NK-92 treated with Interleukin-12 subunit alpha and Interleukin-12 subunit beta, amount 100 ng/mL, for 24 hours (cell line): ENCODE measurements at places on chromosomes 1 and 21.

- peak; percentile 36 for DNase-seq
Observed at GRCh38 chr1:206912445-206913095, 9.2 kb downstream of the FCMR start.

DNA sequence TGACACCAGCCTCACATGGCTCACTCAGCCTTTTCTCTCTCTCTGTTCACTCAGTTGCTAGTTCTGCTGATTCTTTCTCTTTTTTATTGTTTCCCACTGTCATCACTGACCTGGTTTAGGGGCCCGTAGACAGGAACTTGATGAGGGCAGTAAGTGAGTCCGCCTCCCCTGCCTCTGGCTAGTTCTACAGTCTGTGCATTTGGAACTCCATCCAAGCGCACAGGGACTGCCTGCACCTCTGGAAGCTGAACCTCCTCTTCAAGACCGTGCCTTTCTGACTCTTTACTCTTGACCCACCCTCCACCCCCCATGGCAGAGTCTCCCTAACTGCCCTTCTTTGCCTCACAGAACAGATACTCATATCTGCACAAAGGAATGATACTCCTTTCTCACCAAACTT, 4.2 kb downstream of the TENT5C start:
- DNase-seq, result no peak

GRCh38 chr1:42952303-42953001, 6.2 kb downstream of the SLC2A1 start:
- DNase-seq, result no peak

DNA sequence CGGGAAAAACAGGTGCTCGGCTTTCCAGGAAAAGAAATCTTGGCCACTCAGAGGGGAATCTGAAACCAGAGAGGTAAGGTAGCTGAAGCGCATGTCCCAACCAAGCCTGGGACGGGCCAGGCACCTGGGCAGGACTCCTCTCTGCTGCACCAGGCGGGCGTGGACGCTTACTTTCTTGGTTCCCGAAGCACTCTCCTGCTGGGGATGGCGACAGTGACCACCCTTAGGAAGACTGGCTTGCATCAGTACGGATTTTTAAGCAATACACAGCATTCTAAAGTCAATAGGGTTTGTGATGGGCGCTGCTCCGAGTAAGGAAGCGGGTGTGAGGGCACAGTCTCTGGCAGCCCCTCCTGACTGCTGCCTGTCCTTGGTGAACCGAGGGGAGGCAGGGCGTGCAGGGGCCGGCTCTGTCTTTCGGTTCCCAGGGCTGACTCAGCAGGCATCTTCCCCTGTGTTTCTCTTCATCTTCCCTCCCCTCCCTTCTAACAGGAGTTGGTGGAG, 74.9 kb upstream of the ANGPTL1 start:
- DNase-seq, result no peak

GRCh38 chr1:220457957-220458609, 69.9 kb upstream of the MARK1 start:
- DNase-seq, result no peak

- no peak for DNase-seq
Observed at GRCh38 chr1:72438270-72438669, 155.9 kb upstream of the NEGR1 start.

DNA sequence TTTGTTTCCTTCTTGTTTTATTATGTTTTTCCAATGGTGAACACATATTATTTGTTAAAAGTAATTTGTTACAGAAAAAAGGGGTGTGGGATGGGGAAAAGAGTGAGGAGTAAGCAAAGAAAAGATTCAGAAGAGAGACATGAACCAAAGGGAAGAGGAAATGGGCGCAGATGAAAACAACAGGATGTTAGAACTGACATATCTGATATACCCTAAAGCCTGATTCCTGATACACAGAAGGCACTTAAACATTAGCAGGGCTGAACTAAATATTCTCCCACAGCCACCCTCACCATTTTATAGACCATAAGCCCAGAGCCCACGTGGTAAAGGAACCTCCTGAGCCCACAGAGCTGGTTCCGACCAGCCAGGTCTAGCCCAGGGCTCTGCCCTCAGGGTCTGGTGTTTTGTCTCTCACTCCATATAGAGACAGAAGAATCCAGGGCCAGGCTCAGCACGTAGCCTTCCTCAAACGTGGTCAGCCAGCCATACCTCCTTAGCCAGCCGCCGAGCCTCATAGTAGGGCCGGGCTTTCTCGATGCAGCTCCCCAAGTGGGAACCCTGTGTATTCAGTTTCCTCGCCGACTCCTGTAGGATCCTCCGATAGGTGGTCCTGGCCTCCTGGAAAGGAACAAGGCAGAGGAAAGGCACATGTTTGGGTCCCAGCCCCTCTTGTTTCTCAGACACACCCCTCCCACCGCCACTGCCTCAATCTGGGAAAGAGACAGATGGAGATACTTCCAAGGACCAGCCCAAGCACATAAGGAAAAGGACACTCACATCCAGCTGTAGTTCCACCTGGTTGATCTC, 9.5 kb downstream of the SH3BP5L start:
- DNase-seq, result no peak

DNA sequence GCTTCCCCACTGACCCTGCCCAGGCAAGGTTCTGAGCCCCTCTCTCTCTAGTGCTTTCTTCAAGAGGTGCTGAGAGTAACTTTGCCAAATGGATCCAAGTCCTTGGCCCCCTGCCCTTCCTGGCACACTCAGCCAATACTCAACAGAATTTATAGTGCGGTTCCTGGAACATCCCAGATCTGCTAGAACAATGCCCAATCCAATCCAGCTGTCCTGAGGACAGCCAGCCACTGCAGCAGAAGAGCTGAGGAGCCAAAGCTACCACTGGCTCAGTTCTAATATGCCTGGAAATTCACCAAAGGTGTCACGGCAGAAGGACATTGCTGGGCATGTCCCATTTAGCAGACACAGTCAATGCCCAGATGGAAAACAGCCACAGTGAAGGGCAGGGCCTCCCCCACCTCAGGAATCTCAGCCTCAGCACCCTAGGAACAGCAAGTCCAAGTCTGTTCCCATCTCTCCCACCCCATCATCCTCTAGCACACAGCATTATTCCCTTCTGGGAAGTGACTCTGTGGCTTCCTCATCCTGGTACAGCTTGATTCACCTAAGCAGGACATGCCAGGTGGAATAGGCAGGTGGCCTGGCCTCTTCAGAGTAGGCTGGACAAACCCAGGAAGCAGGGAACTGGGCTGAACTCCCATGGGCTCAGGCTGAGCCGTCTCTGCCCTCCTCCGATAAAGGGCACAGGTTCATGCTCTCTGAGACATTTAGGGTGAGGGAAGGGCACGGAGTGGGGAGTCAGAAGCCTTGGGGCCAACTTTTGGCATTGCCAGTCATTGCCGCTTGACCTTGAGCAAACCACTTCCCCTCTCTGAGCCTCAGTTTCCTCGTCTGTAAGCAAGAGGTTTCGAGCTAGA, 24.6 kb downstream of the PMVK start:
- no peak for DNase-seq

DNA sequence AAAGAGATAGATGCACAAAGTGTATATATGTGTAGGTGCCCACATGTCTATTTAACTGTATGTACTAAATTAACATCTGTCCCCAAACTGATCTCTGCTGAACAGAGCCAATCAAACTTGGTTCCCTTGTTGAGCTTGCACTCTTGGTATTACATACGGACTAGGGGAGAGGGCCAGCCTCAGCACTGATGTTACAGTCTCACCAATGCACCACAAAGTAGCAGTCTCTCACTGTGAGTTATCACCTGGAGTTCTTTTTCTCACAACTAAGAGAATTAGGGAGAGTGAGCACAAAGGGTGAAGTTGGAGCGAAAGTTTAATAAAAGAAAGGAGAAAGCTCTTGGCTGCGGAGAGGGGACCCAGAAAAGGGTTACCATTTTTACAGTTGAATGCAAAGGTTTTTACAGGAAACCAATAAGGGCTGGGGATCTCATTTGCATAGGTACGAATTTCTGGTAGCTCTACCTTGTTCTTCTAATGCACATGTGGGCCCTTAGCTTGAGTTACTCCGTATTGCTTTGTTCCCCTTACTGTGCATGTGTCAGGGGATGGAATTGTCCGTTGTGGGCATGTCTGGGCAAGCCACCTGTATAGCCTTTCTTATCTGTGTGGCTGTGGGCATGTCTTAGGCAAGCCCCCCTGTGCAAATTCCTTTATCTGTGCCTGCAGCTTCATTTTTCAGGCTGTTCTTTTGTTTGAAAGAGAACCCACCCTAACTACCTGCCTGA, 13.3 kb upstream of the CHI3L2 start:
- no peak for DNase-seq

GRCh38 chr1:11335417-11336056, 62.5 kb downstream of the UBIAD1 start:
- no peak for DNase-seq

DNA sequence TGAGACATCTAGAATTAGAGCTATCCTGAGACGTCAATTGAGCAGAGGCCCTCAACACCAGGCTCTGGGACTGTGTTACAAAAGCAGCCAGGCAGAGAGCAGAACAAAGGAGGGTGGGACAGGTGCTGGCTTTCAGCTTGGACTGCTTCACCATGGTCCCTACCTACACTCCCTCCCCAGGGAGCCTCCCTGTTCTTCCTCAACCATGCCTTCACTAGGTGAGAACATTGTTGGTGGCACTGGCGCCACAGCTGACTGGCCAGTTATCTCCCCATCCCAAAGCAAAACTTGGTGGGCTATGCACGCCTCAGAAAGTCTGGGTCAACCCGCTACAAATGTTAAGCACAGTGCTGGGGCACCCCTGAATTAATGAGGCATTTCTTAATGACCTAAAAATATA, 87.8 kb downstream of the NMNAT2 start:
- DNase-seq, result no peak

DNA sequence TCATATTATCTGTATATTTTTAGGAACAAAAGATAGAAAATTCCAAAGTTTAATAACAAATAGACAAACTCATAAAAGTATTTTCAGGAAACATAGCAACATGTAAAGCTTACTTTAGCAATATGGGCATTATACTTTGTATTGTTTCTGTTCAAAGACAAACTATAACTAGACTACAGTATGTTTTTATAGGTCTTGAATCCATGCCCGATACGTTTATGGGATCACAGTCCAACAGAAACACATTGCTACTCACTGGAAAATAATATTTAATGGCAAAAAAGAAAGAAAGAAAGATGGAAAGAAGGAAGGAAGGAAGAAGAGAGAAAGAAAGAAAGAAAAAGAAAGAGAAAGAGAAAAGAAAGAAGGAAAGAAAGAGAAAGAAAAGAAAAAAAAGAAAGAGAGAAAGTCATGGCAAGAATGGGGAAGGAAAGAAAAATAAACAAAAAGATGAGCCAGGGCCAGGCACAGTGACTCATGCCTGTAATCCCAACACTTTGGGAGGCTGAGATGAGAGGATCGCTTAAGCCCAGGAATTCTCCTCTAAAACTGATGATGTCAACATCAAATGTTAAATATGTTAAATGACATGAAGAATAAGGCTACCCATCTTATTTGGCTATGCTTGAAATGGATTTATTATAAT, 32.7 kb downstream of the TM2D1 start:
- no peak for DNase-seq

GRCh38 chr1:35442734-35443133, 114.5 kb downstream of the KIAA0319L start:
- no peak for DNase-seq

GRCh38 chr1:25757846-25758185, 42.2 kb upstream of the SELENON start:
- DNase-seq, result no peak

DNA sequence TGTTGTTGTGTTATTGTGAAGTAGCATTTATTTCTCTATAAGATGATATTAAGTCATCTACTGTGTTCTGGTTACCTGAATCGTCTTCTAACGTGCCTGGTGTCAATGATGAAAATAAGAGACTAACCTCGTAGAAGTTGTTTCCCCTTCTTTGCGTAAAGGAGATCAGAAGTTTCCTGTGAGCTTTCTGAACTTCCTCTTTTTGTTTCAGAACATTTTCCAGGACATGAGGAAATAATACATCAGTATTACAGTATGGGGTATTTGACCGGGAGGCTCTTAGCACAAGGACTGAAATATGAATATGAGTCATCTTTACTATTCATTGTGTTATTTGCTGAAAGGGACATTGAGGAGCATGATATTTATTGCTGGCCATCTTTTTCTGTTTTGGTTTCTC, 1.3 kb downstream of the ST6GALNAC3 start:
- DNase-seq, result no peak
